Bronchial epithelial cell (primary cell): ENCODE measurements at places on chromosomes 6 and 20.

DNA sequence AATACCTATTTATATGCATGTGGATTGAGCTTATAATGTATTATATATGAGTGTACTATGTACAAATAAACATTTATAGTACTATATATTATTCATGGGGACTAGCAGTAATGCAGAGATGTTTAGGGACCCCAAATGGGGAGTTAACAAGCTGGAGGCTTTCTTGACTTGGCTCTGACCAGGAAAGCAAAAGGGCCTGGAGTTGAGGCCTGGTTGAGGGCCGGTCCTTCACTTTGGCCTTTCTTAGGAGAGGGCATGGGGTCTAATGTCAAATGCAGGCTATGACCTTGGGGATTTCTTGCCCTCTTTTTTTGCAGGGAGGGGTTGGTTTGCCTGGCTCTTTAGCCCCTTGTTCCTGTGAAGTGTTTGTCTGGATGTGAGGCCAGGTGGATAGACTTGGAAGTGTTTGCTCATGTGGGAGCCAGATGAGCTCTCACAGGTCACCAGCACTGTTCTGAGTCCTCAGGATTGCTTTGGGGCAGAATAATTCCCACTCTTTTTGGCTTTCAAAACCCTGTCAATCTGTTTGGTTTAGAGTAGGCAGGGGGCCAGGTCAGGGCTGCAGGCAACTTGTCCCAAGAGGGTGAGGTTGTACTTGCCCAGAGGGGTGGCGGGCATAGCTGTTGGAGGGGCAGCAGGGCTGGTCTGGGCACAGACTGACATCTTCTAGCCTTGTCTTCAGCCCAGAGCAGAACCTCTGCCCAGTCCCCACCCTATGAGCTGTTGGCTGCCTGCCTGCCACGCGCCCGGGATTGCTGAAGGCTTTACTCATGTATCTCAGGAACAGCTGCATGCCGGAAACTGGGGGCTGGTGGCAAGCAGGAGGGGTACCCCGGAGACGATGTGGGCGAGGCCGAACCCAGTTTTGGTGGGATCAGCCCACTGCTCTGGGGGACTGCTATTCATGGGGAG is 14.6 kb downstream of the TJAP1 start:
- peak; percentile 73 for DNase-seq

DNA sequence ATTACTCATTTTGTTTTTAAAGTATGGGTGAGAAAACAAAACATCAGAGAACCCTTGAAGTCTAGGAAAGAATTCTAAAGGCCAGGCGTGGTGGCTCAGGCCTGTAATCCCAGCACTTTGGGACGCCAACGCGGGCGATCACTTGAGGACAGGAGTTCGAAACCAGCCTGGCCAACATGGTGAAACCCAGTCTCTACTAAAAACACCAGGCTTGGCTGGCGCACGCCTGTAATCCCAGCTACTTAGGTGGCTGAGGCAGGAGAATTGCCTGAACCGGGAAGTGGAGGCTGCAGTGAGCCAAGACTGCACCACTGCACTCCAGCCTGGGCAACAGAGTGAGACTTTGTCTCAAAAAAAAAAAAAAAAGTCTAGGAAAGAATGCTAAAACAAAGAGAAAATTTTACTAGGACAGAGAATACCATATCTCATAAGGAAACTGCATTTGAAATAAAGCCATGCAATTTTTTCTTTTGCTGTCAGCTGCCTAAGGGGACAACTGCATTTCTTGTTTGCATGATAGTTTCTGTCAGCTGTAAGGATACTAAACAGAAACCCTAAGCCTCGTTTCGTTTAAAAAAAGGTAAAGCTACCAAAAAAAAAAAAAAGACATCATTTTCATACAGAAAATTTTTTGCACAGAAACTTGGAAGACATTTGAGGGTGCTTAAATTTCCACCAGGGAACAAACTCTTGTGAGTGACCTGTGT is 32.1 kb downstream of the SMLR1 start:
- DNase-seq = no peak

- no peak for DNase-seq
Measured at GRCh38 chr6:25685251-25685650, 33.2 kb downstream of the SCGN start.

GRCh38 chr6:34310817-34311216 is 62.0 kb upstream of the SMIM29 start:
- no peak for DNase-seq

GRCh38 chr6:39453241-39453640 is 130.7 kb upstream of the KCNK16 start:
- no peak for DNase-seq

GRCh38 chr6:13302751-13303667 is 25.3 kb downstream of the TBC1D7 start:
- DNase-seq = peak; percentile 99

DNA sequence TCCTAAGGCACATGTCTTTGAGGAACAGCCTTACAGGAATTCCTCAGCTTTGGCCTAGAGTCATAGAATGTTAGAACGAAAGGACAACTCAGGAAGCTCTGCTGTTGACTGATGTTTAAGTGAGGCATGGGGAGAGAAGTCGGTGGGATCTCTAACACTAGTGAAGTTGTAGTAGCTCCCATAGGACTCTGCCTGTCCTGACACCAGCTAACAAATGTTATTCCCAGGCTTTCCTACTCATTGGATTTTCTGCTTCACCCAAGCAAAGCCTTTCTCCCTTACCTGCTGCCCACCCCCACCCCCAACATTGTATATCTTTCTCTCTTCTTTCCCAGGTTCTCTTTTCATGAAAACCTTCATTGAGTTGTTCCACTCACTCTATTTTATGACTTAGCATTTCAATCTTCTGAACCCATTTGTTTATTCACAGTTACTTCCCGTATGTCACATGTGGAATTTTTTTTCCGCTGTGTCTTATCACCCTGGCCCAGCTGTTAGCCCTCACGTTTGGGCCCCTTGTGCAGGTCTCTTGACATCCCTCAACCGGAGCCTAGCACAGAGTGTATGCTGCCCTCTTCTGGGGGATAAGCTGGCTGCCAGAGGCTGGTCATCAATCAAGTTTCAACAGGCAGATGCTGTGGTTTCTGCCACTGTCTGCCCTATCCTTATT is 39.2 kb upstream of the RNF8 start:
- peak; percentile 75 for DNase-seq

- no peak for DNase-seq
Measured at GRCh38 chr20:62966212-62967148, 14.0 kb downstream of the SLC17A9 start.

DNA sequence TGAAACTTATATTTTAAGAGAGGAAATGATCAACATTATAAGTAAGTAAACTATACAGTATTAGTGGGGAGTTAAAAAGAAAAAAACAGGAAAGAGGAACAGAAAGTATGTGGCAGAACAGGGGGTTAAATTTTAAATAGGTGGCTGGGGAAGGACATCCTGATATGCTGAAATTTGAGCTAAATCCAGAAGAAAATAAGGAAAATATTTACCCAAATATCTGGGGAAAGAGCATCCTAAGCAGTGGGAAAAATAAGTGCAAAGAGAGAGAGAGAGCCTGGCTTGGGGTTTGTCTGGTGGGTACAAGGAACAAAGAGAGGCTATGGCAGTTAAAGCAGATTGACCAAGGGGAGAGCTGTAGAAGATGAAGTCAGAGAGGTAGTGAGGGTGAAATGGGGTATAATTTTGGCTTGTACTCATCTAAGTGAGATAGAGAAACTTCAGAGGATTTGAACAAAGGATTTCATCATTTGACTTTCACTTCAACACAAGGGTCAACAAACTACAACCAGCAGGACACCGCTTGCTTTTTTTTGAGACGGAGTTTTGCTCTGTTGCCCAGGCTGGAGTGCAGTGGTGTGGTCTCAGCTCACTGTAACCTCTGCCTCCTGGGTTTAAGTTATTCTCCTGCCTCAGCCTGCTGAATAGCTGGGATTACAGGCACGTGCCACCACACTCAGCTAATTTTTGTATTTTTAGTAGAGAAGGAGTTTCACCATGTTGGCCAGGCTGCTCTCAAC is 328.4 kb upstream of the CNR1 start:
- no peak for DNase-seq
